Endodermal cell (in vitro differentiated cells): ENCODE measurements at places on chromosomes 2 and 18.
A peak's percentile ranks its signal among the peaks of the same experiment; 100 is the strongest.

GRCh38 chr2:194182888-194183287, 1474.1 kb upstream of the SLC39A10 start:
- no peak for DNase-seq

- no peak for DNase-seq
Measured at GRCh38 chr2:193539188-193539587, 1344.5 kb upstream of the TMEFF2 start.

DNA sequence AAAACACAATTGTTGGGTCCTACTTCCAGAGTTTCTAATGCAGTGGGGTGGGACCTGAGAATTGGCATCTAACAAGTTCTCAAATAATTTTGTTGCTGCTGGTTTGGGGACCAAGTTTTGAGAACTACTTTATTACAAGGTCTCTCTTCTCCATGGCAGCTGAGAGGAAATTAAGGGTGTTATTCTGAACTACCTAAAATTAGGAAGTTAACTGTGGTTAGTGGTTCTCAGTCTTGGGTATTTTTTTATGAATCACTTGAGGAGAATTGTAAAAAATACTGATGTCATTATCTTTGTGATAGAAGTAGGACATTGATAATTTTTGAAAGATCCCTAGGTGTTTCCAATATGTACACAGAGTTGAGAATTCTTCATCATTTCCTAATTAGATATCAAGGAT, 210.2 kb downstream of the MC4R start:
- DNase-seq = no peak

GRCh38 chr2:128250229-128251025, 68.2 kb downstream of the HS6ST1 start:
- peak; percentile 51 for DNase-seq

DNA sequence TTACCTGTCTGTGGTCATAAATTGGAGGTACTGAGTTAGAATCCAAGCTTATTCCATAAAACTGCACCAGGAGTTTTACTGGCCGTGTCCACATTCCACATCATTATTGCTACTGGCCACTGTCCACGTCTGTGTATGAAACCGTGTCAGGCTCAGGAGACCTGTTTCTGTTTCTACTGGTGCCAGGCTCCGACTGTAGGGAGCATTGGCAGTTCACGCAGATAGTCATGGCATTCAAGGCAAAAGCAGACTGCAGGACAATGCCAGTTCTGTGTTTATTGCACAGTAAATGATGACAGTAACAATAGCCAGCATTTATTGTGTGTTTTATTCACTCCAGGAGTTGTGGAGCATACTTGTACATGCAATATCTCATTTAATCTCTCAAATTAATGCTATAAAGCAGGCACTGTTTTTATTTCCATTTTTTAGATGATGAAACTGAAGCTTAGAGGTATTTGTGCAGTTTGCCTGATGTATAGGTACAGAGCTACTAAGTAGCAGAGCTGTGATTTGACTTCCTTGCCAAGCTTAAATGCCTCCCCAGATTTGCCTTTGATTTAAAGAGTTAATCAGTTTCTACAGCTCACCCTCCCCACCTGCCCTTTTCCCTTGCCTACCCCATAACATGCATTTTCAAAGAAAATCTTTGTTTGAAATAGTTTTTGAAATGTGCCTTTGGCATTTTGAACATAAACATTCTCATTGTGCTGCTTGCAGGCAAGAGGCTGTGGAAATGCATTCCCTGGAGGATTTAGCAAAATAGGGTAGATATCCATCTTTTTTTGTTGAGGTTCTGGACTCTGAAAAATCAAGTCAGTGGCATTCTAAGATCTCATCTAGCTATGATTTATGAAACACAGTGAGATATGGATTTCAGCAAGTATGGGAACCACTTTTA, 55.5 kb downstream of the MAP4K4 start:
- no peak for DNase-seq

DNA sequence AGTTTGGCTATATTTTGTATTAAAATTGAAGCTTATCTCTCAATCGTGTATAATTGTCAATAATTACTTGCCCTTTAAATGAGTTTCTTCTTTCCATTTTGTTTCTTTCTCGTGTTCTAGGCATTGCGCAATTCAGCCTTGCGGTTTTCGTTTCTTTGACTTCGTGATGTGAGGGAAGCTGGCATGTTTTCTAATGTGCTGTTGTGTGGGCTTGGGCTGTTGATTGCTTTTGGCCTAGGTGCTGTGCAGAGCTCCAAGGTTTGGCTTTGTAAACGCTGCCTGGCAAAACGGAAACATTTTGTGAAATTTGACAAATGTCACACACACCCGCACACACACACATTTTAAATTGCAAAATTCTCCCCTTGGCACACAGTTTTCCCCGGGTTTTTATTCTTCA, 242.6 kb upstream of the TCF4 start:
- no peak for DNase-seq

DNA sequence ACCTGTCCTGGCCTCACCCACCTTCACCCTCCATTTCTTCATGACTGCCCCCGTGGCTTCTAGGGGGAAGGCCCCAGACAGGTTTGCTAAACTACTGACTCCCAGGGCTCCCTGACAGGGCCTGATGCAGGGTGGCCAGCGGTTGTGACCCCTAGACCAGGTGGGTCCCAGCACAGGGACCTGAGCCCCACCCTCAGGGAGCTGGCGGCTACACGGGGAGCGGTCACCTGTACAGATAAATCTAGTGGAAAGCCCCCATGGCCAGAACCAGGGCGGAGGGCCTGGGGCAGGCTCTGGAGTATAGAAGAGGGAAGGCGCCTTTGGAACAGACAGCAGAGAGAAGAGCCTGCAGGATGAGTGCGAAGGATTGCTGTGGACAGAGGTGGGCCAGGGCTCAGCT, 42.5 kb upstream of the PLB1 start:
- no peak for DNase-seq

GRCh38 chr2:9703701-9704221, 73.0 kb upstream of the YWHAQ start:
- DNase-seq = peak; percentile 68

DNA sequence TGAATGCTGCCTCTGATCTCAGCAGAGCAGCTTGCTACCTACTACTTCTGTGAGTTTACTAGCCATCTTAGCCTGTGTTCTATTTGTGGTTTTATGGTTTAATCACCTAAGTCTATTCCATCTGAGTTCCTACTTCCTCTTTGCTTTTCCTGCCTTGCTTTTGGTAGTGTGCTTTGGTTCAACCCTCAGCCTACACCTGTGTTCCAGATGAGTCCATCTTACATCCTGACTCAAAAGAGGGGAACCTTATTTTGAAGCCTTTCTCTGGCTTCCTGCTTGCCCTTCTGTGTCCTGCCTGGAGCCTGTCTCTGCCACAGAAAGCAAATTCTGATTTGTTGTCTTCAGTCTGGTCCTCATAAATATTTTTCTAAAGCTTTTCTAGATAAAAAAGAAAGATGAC, 530.3 kb upstream of the MEX3C start:
- no peak for DNase-seq

DNA sequence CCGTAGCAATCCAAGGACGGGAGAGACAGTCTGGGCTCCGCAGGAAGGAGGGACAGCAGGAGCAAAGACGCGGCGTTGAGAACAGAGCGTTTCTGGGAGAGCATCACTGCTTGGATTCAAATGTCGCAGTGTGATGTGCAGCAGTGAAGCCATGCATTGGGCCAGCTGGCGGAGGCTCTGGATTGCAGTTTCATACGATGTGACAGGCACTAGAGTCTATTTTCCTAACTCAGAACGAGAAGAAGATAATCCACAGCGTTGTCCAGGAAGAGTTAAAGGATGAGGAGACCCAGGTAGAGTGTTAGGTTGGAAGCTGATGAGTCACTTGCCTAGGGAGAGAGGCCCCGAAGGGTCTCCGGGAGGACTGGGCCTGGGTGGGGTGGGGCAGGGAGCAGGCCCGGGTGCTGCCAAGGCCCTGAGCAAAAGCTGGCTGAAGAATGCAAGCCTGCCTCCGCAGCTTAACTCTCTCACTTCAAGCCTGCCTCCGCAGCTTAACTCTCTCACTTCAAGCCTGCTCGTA, 17.7 kb upstream of the SEMA4C start:
- no peak for DNase-seq

- DNase-seq = no peak
Measured at GRCh38 chr2:236049981-236050380, 118.2 kb downstream of the GBX2 start.

DNA sequence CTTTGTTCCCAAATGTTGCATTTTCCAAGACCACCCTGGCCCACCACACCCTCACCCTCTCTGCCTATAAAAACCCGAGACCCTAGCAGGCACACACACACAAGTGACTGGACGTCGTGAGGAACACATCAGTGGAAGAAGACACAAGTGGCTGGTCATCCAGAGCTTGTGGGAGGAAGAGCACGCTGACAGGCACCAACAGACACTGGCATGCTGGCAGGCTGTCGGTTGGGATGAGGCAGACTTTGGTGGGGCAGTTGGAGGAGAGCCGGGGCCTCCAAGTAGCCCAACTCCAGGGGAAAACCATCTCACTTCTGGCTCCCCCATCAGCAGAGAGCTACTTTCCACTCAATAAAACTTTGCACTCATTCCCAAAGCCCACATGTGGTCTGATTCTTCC, 225.5 kb upstream of the ZEB2 start:
- DNase-seq = no peak

DNA sequence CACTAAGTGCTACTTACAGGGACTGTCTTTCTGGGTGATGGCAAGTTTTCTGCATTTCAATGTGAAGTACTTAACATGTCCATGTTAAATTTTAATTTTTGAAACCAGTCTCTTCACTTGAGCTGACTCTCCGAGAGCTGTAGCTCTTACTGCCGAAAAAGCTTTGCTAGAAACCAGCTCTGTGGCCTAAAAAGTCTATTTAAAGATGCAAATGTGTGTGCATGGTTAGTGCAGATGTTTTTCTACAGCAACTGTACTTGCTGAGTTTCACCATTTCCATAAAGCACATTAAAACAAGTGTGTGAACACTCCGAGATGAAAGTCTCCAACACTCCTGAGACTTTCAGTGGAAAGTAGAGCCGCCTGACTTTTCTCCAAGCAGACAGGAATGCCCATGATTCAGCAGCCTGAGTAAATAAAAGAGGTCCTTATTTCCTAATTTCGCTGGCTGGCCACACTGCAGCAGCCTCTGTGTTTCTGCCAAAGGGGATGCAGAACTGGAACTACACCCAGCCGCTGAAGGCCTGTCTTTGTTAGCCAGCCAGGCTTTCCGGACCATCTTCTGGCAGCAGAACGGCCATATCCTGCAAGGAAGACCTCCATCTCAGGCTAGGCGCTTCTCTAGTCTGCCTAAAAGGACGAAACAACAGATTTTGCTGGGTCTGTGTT, 121.2 kb downstream of the ZNF521 start:
- DNase-seq = peak; percentile 45
